ENCODE measurements at places on chromosomes 2 and 18.

- no peak for DNase-seq
These were observed 51.1 kb downstream of the TAF4B start for GRCh38 chr18:26277374-26277773.

DNA sequence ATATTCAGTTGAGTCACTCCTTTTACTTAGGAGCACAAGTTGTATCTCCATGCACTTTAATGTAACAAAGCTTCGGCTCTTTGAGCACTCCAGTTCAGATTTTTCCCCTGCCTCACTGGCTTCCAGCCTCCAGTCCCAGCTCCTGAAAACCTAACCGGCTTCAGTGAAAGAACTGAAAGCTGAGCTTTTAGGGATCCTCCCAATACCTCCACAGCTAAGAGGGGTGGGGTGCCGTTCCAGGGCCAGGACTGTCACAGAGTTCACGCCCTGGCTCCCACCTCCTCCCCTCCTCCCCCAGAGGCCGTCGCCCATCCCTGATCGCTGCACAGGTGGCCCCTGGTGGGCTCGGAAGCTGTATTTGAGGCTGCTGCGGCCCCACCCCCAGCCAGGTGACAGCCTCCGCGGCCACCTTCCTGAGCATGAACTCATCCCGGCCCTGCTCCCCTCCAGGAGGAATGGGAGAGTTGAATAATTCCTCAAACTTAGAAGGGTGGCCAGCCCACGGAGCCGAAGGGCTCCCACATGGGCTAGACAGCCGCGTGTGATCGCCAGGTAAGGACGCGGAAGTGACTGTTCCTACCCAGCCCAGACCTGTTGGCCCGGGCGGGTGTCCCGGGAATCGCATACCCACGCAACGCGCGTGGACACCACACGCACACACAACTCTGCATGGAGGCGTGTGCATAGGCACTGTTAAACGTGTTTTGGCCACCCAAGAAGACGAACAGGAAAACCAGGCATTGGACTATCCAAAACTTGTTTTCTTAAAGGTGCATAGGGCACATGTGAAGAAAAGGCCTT, 1.8 kb downstream of the MYO5B start:
- DNase-seq = no peak

GRCh38 chr18:55264108-55264507, 304.8 kb upstream of the CCDC68 start:
- DNase-seq = no peak

- no peak for DNase-seq
These were observed 17.5 kb downstream of the YWHAQ start for GRCh38 chr2:9613291-9613690.

DNA sequence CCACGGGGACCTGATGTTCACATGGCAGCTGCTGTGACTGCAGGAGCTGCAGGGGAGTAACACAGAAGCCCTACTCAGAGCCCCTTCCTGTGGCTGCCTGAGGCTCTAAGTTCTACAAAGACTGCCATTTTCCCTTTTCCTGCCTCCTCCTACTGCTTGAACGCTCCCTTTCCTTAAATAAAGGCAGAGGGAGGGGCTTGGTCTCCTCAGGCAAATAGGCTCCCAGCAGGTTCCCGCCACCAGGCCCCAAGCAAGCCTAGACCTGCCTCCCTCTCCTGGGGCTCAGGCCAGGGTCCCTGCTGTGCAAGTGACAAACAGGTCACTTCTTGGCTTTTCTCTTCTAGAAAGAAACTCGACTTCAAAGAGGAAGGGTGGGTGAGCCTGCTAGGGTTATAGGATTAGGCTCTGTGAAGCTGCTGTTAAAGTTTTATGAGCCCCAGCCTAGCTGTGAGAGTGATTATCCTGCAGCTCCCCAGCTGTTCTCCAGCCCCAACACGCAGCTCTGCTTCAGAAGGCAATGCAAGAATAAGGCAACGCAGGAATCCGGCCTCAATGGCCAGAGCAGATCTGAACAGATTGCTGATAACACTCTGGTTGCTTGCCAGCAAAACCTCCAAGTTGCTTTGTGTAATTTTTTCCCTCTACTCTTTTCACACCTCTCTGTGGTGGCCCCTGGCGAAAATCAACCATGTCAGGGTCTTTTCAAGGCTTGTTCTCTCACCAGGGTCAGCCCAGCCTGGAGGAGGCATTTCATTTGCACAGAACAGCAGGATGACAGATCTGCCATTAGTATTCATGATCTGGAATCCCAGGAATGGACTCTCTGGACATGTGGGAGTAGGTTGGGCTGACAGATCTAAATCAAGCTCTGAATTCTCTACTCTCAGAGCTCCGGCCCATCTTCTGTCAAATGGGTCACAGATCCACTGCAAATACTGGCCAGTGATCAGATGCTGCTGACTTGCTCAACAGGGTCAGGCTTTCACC, 71.3 kb downstream of the MRO start:
- no peak for DNase-seq

- DNase-seq = no peak
These were observed 19.9 kb downstream of the ABCG5 start for GRCh38 chr2:43818761-43819160.

DNA sequence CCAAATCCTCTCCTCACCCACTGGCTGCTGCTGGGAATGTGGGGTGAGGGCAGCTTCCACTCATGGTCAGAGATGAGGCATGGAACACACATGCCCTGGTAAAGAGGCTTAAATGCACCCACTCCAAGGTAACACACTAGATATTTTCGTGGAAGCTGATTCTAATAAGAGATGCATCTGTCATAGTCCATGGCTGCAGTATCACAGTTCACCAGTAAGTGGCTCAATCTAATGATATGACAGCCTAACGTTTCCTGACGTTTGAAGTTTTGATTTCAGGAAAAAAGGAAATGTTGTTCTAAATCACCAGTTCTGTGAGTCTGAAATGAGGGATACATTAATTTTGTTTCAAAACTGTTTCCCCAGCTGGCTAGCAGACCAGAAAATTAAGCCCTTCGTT, 38.2 kb downstream of the LCT start:
- DNase-seq = no peak

GRCh38 chr2:108145557-108146326, 94.0 kb upstream of the SULT1C3 start:
- DNase-seq = no peak

GRCh38 chr18:26383454-26384270, 157.4 kb downstream of the TAF4B start:
- peak; percentile 37 for DNase-seq

DNA sequence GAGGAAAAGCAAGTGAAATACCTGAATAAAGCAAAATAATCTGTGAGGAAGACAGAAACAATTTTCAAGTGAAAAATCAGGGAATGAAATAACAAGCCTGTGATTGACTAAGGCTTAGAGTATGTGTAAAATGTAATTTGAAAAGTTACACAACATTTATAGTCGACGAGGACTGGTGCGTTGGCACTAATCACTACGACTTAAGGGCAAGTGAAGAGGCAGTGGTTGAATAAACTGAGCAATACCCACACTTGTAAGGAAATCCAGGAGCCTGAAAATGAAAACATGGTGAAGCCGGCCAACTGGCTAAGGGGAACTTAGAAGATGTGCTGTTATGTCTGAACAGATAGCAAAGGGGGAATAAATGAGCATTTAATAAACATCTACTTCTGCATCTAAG, 13.4 kb downstream of the DOK1 start:
- no peak for DNase-seq

GRCh38 chr2:230930928-230931555, 6.0 kb upstream of the GPR55 start:
- no peak for DNase-seq

DNA sequence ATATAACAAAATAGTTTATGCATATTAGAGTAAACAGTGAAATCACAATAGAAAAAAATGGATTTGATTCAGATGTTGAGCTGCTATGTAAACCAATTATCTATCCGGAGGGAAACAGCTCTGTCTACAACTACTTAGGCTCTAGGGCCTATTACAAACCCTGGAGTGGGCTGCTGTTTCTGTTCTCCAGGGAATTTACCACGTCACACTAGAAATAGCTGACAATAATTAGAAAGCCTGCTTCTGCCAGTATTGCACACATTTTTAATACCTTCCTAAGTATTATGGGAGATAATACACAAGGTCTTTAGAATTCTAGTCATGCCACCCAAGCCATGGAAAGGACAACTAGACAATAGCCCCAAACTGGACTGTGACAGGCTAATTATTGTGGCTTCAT, 411.1 kb downstream of the FIGN start:
- DNase-seq = peak; percentile 97

DNA sequence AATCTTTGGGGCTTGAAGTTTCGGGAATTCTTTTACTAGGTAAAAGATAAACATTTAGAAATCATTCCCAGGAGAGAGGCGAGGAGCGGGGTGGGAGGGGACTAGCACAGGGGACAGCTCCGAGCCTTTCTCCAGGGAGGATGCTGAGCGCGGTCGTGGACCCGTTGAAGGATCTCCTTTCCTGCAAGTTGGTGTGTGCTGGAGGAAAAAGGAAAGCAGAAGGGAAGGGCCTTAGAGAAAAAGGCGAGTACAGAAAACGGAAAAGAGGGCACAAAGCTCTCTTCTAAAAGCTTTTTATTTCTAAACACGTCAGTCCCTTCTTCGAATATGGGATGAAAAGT, 640 bp downstream of the SLC39A6 start:
- no peak for DNase-seq

DNA sequence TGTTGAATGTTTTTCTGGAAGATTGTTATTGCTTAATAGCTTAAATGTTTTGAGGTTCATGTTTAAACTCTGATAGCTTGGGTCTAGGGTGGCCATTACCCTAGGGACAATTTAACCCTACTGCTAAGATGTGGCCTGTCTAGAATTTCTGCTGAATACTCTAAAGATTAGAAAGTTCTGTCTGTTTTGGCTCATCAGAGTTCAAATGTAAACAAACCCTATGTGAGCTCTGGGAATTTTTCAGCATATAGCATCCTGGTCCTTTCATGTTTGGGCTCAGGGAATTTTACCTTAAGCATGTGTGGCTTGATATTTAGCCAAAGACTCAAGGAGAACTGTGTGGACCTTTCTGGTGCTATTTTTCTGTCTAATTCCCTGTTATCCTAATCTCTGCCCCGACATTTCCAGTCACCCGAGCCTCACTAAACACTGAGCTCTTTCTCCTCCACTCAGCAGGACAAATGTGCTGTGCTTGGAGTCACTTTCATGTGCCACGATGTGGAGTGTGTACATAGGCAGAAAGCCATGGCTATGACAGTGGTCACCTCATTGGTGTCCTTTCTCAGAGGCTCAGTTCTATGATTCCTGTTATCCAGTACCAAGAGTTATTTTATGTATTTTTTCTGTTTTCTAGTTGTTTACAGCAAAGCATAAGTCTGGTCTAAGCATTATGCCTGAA, 492.5 kb upstream of the SPHKAP start:
- DNase-seq = no peak

DNA sequence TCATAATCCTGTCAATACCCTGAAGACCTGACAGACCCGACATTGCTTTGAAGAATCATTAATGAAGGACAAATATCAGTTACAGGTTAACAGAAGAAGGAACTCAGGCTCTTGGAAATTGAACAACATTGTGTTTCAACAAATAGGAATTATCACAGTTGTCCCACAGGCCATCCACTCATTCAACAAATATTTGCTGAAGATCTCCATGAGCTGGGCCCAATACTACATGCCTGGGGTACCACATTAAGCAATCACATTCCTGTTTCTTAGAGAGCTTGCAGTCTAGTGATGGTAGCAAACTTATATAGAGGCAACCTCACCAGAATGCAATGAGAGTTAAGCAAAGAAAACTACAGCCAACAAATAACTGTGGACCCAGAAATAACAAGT, 671.6 kb upstream of the ACVR2A start:
- no peak for DNase-seq

Measured in NCI-H1930 (cell line).